Activated CD4-positive, alpha-beta T cell treated with anti-CD3 and anti-CD28 coated beads, Interleukin-2, amount 10 ng/mL, durations not matched to agents 7 days and 5 days (primary cell): ENCODE measurements at places on chromosomes 12 and 14. TPM values are rescaled to one million over a fixed set of nuclear protein-coding genes. Genes with fewer than 3 reads are reported as not detected.

GRCh38 chr12:33994857-33995808 lies 27.2 kb upstream of the ALG10 start:
- peaks cover 2% of the 10 kb centered on the region for H3K27me3 ChIP-seq
- DNase-seq = no peak
- no peaks in the 10 kb centered on the region for H3K36me3 ChIP-seq
- H3K4me1 ChIP-seq = no peaks in the 10 kb centered on the region
- no peak overlapping the region for H3K27ac ChIP-seq

GRCh38 chr12:107435520-107435919 lies 250.1 kb upstream of the PWP1 start:
- no peaks in the 10 kb centered on the region for H3K36me3 ChIP-seq
- peaks cover 28% of the 10 kb centered on the region for H3K4me1 ChIP-seq
- H3K27ac ChIP-seq = no peak overlapping the region
- no peaks in the 10 kb centered on the region for H3K27me3 ChIP-seq
- H3K4me3 ChIP-seq = no peak overlapping the region
- DNase-seq = no peak

- H3K36me3 ChIP-seq = no peaks in the 10 kb centered on the region
- H3K4me3 ChIP-seq = no peak within 1 kb of the TSS
- H3K27ac ChIP-seq = peak within 1 kb of the TSS; percentile 89
- peak; percentile 79 for DNase-seq
- H3K4me1 ChIP-seq = peaks cover 21% of the 10 kb centered on the region
- no peaks in the 10 kb centered on the region for H3K27me3 ChIP-seq
These were observed at the start of gene ZFHX2 for GRCh38 chr14:23551266-23552028. TSS of gene ZFHX2 (minus strand) at chr14:23551765. CDS start at chr14:23535325, 16,440 bp downstream.

DNA sequence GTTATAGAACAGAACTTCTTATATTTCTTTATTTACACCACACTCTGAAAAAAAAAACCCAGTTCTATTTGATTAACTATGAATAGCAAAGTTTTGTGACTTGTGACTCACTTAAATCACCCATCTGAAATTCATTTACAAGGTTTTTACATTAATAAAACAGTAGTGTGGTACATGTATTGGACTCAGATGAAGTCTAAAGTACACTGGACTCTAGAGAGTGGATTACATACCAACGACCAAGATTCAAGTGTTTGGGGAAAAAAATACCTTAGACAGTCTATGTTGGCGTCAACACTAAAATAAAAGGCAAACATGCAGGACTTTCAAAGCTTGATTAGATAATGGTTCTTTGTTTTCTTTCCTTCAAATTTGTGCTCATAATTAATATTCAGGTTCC lies 85.7 kb downstream of the SLC38A1 start:
- no peak overlapping the region for H3K27ac ChIP-seq
- peaks cover 17% of the 10 kb centered on the region for H3K4me1 ChIP-seq
- DNase-seq = no peak
- no peak overlapping the region for H3K4me3 ChIP-seq

GRCh38 chr14:98208211-98208611 lies 1063.8 kb downstream of the BCL11B start:
- H3K36me3 ChIP-seq = peaks cover 25% of the 10 kb centered on the region
- H3K27me3 ChIP-seq = no peaks in the 10 kb centered on the region
- no peak for DNase-seq
- H3K4me1 ChIP-seq = peaks cover 90% of the 10 kb centered on the region

DNA sequence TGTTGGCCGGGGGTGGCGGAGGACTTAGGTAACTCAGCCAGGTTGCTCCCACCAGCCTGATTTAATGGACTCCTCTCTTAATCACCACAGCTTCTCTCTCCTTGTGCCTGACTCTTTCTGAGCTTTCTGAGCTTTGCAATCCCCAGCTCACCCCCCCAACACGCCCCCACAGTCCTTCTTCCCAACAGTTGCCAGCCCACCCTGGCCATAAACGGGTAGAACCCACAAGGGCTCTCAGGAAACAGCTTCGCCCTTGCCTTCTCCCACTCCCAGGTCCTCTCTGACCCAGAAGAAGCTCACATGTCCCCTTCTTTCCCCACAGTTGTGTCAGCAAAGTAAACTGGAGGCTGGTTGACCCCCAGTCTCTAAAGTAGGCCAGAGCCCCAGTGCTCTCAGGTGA lies 32.9 kb downstream of the ZFP36L1 start:
- H3K36me3 ChIP-seq = no peaks in the 10 kb centered on the region
- no peak overlapping the region for H3K27ac ChIP-seq
- DNase-seq = no peak
- peaks cover 15% of the 10 kb centered on the region for H3K4me1 ChIP-seq

- H3K27ac ChIP-seq = no peak overlapping the region
- no peak overlapping the region for H3K4me3 ChIP-seq
- no peaks in the 10 kb centered on the region for H3K36me3 ChIP-seq
- H3K27me3 ChIP-seq = peaks cover 58% of the 10 kb centered on the region
- no peak for DNase-seq
These were observed 5.7 kb upstream of the VDR start for GRCh38 chr12:47910486-47910885.

- peaks cover 23% of the 10 kb centered on the region for H3K36me3 ChIP-seq
- no peak overlapping the region for H3K4me3 ChIP-seq
- H3K27me3 ChIP-seq = no peaks in the 10 kb centered on the region
- no peak overlapping the region for H3K27ac ChIP-seq
- no peak for DNase-seq
- H3K4me1 ChIP-seq = no peaks in the 10 kb centered on the region
These were observed 48.0 kb upstream of the TRAF3 start for GRCh38 chr14:102729268-102729667.

The BLTP3B gene
- total RNA-seq = 19.8 TPM
